Caco-2 (cell line): ENCODE measurements at places on chromosomes 5 and 9. TPM values are rescaled to one million over a fixed set of nuclear protein-coding genes. Genes with fewer than 3 reads are reported as not detected.

The CENPH gene
- total RNA-seq: 30.2 and 32.4 TPM in 2 replicates

The NIM1K gene
- total RNA-seq: 0.14 TPM in 1 of 2 replicates, not detected in the other

The SPATA31A3 gene
- not detected in 2 replicates for total RNA-seq

The PCDHA12 gene
- not detected in 2 replicates for total RNA-seq

The PCDHGA11 gene
- total RNA-seq: 1.2 and 1.9 TPM in 2 replicates

The ZNF879 gene
- 2.7 and 3.0 TPM in 2 replicates for total RNA-seq

The STKLD1 gene
- 3.4 and 4.1 TPM in 2 replicates for total RNA-seq

The WDR70 gene
- total RNA-seq: 40.2 and 40.9 TPM in 2 replicates

The GLT6D1 gene
- not detected in 2 replicates for total RNA-seq

The TAF11L10 gene
- not detected in 2 replicates for total RNA-seq

The MYOZ3 gene
- not detected in 2 replicates for total RNA-seq

The SLC6A7 gene
- total RNA-seq: not detected in 2 replicates

The RNF183 gene
- 1.5 and 3.3 TPM in 2 replicates for total RNA-seq

The ORM1 gene
- 18.3 and 27.5 TPM in 2 replicates for total RNA-seq

GRCh38 chr5:142717582-142718215 is 31.8 kb upstream of the FGF1 start:
- peaks cover 23% of the 10 kb centered on the region for H3K4me1 ChIP-seq
- no peaks in the 10 kb centered on the region for H3K27me3 ChIP-seq
- H3K27ac ChIP-seq: no peak overlapping the region
- no peak overlapping the region for H3K4me3 ChIP-seq

- no peaks in the 10 kb centered on the region for H3K4me1 ChIP-seq
- DNase-seq: peak; percentile 69
- peaks cover 1% of the 10 kb centered on the region; the same call in 1 of the 2 replicates for H3K27me3 ChIP-seq
- no peak overlapping the region for H3K27ac ChIP-seq
- no peak overlapping the region for H3K4me3 ChIP-seq
Measured at GRCh38 chr9:134099123-134099761, 31.4 kb upstream of the BRD3 start.

DNA sequence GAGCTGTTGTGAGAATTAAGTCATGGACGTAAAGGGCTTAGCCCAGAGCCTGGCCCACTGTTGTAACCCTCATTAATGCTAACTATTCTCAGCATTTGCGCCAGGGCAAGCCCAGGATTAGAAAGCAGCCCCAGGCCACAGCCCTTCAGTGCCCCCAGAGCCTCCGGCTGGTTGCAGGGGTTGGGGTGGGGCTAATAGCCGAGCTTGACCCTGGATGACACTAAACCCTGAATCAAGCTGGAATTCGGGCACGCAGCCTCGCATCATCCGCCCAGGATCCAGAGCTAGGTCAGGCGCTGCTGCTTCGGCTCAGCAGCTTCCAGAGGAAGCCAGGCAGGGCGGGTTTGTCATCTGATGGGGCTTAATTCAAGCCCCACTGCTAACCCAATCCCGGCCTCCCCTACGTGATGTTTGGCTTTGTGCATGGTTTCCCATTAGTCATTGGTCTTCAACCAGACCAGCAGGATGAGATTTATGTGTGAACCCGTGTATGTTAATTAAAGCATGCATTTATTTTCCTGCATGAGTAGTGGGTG is 1.2 kb upstream of the MEGF9 start:
- H3K4me3 ChIP-seq: no peak overlapping the region
- no peaks in the 10 kb centered on the region for H3K27me3 ChIP-seq
- H3K36me3 ChIP-seq: no peaks in the 10 kb centered on the region
- no peak for DNase-seq
- peaks cover 19% of the 10 kb centered on the region for H3K4me1 ChIP-seq
- no peak overlapping the region for H3K27ac ChIP-seq

- no peaks in the 10 kb centered on the region for H3K36me3 ChIP-seq
- no peak for DNase-seq
- H3K4me1 ChIP-seq: no peaks in the 10 kb centered on the region
Measured at GRCh38 chr5:13108265-13108664, 836.2 kb downstream of the DNAH5 start.

DNA sequence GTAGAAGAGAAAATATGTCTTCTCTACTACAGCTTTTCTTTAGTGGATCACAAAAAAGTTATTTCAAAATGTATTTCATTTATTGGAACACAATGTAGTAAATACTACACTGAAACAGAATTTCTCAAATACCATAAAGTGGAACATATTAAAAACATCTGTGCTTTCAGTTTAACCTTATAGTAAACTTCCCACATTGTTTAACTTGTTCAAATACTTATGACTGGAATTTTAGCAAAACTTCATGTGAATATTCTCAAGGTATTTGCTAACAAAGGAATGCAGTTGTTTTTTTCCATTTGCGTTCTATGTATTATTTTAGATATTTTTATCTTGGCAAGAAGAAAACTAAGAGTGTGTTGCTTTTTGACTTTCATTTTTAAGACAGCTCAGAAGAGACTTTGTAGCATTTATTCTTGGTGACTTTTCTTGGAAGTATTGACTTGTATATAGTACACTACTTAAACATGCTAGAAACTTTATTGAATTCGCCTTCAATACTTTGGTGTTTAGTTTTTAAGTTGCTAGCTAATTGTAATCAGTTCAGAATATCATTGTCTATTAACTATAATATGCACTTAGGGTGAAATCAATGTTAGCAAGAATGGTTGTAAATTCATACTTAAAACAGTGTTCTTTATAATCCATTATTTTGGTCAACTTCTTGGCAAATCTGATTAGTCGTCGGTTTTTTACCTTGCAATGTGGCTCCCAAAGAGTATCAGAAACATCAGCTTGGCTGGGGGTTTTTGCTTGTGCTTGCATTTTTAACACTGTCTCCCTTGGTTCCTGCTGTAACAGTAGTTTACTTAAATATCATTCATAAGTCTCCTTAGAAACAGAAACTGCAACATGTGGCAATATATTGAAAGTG is 5.0 kb upstream of the RHOBTB3 start:
- no peaks in the 10 kb centered on the region for H3K36me3 ChIP-seq
- peak overlapping the region; percentile 94 for H3K27ac ChIP-seq
- no peaks in the 10 kb centered on the region for H3K27me3 ChIP-seq
- no peak for DNase-seq

- no peak overlapping the region for H3K4me3 ChIP-seq
- H3K27me3 ChIP-seq: no peaks in the 10 kb centered on the region
- DNase-seq: no peak
- H3K4me1 ChIP-seq: no peaks in the 10 kb centered on the region
- no peaks in the 10 kb centered on the region for H3K36me3 ChIP-seq
Measured at GRCh38 chr5:15615859-15616258, 115.9 kb downstream of the FBXL7 start.

- peak overlapping the region; percentile 71 for H3K27ac ChIP-seq
- H3K4me3 ChIP-seq: no peak overlapping the region
- no peaks in the 10 kb centered on the region; the same call in 1 of the 2 replicates for H3K36me3 ChIP-seq
- H3K27me3 ChIP-seq: no peaks in the 10 kb centered on the region
- peaks cover 15% of the 10 kb centered on the region for H3K4me1 ChIP-seq
Measured at GRCh38 chr5:71573591-71573990, 13.5 kb upstream of the MCCC2 start.

DNA sequence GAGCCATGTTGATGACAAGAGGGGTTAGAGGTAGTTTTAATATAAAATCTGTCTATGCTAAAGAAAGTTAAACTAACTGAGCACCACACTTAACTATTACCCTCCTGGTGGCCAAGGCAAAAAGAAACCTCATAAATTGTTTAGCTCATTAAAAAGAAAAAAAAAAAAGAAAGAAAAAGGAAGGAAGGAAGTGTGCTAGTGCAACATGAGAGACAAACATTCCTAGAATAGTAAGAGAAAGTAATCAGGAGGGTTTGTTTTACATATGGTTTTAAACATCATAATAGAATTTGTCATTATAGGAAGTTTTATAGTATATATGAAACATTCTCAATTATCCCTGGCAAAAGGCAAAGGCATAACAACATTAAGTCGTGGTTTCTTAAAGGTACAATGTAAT is 152.3 kb downstream of the SNX18 start:
- peaks cover 6% of the 10 kb centered on the region; the same call in 1 of the 2 replicates for H3K4me1 ChIP-seq
- no peak overlapping the region for H3K4me3 ChIP-seq
- no peaks in the 10 kb centered on the region for H3K27me3 ChIP-seq
- no peak for DNase-seq
- H3K27ac ChIP-seq: no peak overlapping the region

GRCh38 chr5:72951671-72952468 is 4.0 kb upstream of the FCHO2 start:
- no peak for DNase-seq
- H3K27ac ChIP-seq: no peak overlapping the region
- H3K4me1 ChIP-seq: peaks cover 7% of the 10 kb centered on the region; the same call in 1 of the 2 replicates
- no peak overlapping the region for H3K4me3 ChIP-seq
- no peaks in the 10 kb centered on the region for H3K27me3 ChIP-seq

DNA sequence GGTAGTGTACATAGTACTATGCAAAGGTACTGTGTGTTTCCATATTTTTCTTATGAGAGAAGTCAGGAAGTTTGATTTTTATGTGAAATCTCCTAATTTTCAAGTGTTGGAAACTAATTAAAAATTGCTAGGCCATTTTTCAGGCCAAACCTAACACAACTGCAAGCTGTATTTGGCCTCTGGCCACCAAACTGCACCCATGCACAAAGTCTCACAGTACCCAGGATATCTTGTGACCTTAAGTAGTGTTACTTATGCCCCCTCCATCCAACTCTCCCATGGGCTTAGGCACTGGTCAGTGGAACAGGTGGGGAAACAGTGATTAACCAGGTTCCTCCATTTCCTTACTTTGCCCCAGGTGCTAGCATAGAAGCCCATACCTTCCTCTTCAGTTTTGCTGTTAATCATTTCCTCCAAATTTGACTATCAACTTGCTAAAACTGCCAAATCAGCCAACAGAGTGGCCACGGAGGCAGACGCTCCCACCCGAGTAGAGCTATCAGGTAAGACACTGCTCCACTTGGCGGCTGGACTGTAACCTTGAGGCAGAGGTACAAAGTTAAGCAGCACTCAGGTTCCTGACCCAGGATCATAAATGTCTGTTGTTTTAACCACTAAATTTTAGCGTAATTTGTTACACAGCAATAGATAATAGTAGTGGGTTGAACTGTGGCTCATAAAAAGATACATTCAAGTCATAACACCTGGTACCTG is 19.5 kb upstream of the KIF27 start:
- no peaks in the 10 kb centered on the region for H3K36me3 ChIP-seq
- H3K27me3 ChIP-seq: no peaks in the 10 kb centered on the region
- DNase-seq: no peak
- H3K4me1 ChIP-seq: no peaks in the 10 kb centered on the region
- H3K27ac ChIP-seq: no peak overlapping the region
- no peak overlapping the region for H3K4me3 ChIP-seq

GRCh38 chr5:57780306-57780960 is 297.8 kb upstream of the ACTBL2 start:
- no peaks in the 10 kb centered on the region for H3K36me3 ChIP-seq
- H3K4me1 ChIP-seq: peaks cover 28% of the 10 kb centered on the region

- no peak for DNase-seq
- H3K4me3 ChIP-seq: no peak overlapping the region
Measured at GRCh38 chr5:96968074-96968473, 32.2 kb downstream of the LNPEP start.

DNA sequence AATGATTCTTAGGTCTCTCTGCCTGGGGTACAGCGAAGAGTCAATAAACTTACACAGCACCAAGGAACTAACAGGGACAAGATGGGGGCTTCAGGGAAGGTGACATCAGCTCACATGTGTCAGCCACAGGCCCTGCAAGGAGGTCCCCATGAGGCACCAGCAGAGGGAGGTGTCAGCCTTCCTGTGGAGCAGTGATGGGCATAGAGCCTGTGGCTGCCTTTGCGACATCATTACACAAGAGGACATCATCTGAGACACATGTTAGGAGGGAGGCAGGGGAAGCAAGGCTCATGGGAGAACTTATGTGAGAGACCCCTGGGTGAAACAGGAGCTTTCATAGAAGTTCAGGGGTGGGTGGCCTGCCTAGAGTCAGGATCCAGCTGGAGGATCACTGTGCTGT is 389.6 kb downstream of the SEMA5A start:
- peak; percentile 69 for DNase-seq
- H3K27ac ChIP-seq: no peak overlapping the region
- peaks cover 13% of the 10 kb centered on the region for H3K4me1 ChIP-seq
- no peaks in the 10 kb centered on the region for H3K27me3 ChIP-seq
- H3K36me3 ChIP-seq: no peaks in the 10 kb centered on the region

- H3K4me3 ChIP-seq: no peak overlapping the region
- no peak for DNase-seq
- no peaks in the 10 kb centered on the region for H3K4me1 ChIP-seq
- H3K27me3 ChIP-seq: no peaks in the 10 kb centered on the region
Measured at GRCh38 chr5:150402229-150402773, 10.4 kb downstream of the CD74 start.

- DNase-seq: no peak
- H3K27me3 ChIP-seq: no peaks in the 10 kb centered on the region
- H3K27ac ChIP-seq: no peak overlapping the region
- H3K4me3 ChIP-seq: no peak overlapping the region
Measured at GRCh38 chr9:99895510-99895909, 10.9 kb upstream of the STX17 start.

- DNase-seq: no peak
- no peak overlapping the region for H3K27ac ChIP-seq
- H3K27me3 ChIP-seq: no peaks in the 10 kb centered on the region
- H3K36me3 ChIP-seq: no peaks in the 10 kb centered on the region
Measured at GRCh38 chr9:21443849-21444625, 3.8 kb downstream of the IFNA1 start.

GRCh38 chr9:9799287-9799686 is 813.5 kb downstream of the PTPRD start:
- H3K27me3 ChIP-seq: no peaks in the 10 kb centered on the region
- H3K36me3 ChIP-seq: no peaks in the 10 kb centered on the region
- no peaks in the 10 kb centered on the region for H3K4me1 ChIP-seq
- H3K27ac ChIP-seq: no peak overlapping the region

GRCh38 chr9:105457560-105458294 is 9.9 kb downstream of the FSD1L start:
- H3K4me3 ChIP-seq: no peak overlapping the region
- peaks cover 6% of the 10 kb centered on the region; the same call in 1 of the 2 replicates for H3K4me1 ChIP-seq
- no peak overlapping the region for H3K27ac ChIP-seq
- DNase-seq: no peak
- no peaks in the 10 kb centered on the region for H3K27me3 ChIP-seq

DNA sequence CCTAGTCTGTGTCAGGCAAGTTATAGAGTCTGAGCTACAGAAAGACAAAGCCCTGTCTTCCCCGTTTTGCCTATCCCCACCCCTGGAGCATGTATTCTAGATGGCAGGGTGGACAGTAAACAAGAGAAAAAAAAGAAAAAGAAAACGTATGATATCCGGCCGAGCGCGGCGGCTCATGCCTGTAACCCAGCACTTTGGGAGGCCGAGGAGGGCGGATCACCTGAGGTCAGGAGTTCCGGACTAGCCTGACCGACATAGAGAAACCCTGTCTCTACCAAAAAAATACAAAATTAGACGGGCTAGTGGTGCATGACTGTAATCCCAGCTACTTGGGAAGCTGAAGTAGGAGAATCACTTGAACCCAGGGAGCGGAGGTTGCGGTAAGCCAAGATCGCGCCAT is 523.0 kb upstream of the CDH9 start:
- H3K27ac ChIP-seq: no peak overlapping the region
- no peaks in the 10 kb centered on the region for H3K36me3 ChIP-seq
- no peaks in the 10 kb centered on the region for H3K4me1 ChIP-seq
- H3K4me3 ChIP-seq: no peak overlapping the region
